Activated CD4-positive, alpha-beta T cell treated with anti-CD3 and anti-CD28 coated beads, Interleukin-2, amount 50 U/mL, for 1 hour (primary cell): ENCODE measurements at places on chromosomes 3 and 15.

- no peak for DNase-seq
Measured at GRCh38 chr3:134922101-134922500, 127.0 kb downstream of the EPHB1 start.

DNA sequence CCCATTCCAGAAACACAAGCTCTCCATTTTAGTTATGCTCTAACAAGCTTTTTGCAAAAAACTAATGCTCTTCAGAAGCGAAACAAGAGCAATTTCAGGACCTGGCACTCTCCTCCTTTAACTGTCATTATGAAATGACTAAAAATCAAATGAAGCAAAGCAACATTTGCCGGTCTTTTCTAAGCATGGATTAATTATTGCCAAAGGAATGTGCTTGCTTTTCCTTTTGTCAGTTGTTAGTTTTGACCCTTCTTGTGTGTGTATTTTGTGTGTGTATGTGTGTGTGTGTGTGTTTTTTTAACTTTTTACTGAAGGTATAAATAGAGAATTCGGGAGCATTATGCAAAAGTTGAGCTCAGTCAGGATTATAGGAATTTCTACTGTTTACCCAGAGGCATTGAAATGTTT lies 509.1 kb downstream of the TUSC7 start:
- DNase-seq: no peak

DNA sequence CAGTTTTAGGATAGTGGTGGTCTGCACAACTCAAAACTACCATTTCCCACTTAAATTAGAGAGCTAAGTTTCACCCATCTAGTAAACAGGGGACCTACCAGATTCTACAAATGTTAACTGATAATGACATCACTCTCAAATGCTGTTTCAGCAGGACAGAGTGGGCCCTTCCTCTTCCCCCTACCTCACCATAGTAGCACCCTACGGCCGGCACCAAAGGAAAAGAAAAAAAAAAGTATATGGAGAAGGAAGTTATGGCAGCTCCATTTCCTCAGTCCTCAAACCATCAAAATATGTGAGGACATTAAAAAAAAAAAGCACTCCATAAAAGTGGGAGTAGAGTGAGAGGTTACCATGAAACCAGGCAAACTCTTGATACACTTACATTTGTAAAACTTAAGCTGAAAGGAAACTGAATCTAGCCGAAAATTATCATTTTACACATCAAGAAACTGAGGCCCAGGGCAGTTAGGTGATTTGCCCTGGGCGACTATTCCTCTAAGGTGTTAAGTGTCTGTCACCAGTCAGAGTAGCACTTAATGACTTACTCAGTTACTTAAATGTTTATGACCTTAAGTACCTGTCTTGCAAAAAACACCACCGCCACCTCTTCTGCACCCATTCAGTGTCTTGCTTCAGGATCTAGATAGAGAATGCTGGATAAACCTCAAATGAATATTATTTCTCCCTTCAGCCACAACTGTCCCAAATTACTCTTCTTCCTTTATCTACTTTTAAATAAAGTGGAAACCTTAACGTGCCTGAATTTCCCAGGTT lies 2.7 kb downstream of the MSL2 start:
- no peak for DNase-seq

DNA sequence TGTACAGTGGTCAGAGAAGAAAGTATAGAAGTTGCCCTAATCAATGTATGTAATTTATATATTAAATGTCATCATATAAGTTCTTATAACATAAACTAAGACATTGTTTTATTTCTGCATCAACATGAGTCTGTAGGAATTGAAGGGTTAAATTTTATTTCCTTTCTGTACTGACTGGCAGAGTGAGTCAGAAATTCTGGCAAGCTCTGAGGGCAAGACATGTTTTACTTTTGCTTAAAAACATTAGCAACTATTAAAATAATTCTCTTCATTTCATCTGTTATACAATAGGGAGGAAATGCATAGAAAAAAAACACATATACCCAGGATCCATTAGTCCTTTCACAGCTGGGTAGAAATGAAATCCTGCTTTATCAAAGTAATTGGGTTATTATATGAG lies 171.4 kb upstream of the ALCAM start:
- DNase-seq: no peak

DNA sequence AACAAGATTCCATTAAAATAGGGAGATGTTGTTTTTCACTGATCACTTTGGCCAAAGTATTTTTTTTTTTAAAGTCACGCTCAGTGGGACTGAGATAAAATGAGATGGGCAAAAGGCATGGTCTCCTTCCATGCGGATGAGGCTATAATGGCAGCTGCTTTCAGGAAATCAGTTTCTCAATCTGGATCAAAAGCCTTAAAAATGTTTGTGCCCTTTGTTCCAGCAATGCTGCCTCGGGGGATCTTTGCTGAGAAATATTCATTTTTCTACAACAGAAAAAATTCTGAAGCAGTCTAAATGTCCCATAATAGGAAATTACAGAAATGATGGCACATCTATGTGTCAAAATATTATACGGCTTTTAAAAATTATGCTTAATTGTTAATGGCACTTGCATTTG lies 97.2 kb downstream of the SMAD6 start:
- DNase-seq: no peak

- DNase-seq: no peak
Measured at GRCh38 chr3:62183087-62183486, 190.3 kb downstream of the FEZF2 start.

GRCh38 chr15:64681424-64682024 lies 93.9 kb downstream of the RBPMS2 start:
- DNase-seq: no peak

GRCh38 chr3:69871251-69871650 lies 128.3 kb upstream of the SAMMSON start:
- no peak for DNase-seq

DNA sequence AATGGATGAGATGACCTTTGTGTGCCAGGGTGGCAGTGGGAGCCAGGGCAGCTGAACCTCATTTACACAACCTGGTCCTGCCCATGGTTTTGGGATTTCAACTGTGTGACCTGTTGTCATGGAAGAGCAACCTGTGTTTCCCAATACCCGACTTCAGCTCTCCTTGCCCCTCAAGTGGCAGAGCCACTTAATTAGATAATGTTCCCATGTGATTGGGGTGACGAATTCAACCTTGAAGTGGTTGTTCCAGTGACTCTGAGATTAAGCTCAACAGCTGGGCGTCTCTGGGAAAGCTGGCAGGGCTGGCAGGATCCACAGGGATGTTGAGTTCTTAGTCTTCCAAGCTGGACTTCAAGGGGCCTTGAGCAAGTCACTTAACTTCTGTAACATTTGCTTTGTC lies 71.0 kb downstream of the THSD4 start:
- DNase-seq: no peak

GRCh38 chr3:155667988-155668387 lies 76.9 kb downstream of the PLCH1 start:
- no peak for DNase-seq

DNA sequence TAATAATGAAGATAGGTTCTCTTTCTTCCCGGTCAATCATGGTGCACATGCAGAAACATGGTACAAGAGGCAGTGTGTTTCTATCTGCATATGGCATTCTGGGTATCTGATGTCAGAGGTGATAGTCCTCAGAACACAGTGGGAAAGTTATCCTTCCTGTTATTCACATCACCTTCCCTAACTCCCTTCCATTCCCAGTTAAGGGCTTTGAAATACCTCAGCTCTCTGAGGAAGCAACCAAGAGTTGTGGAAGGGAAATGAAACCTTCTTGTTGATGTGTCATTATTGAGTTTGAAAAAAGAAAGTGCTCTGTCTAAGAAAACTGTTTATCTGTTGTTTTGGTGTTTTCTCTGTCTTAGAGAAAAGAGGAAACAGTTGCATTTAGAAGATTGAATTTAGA lies 21.9 kb upstream of the P2RY13 start:
- no peak for DNase-seq

DNA sequence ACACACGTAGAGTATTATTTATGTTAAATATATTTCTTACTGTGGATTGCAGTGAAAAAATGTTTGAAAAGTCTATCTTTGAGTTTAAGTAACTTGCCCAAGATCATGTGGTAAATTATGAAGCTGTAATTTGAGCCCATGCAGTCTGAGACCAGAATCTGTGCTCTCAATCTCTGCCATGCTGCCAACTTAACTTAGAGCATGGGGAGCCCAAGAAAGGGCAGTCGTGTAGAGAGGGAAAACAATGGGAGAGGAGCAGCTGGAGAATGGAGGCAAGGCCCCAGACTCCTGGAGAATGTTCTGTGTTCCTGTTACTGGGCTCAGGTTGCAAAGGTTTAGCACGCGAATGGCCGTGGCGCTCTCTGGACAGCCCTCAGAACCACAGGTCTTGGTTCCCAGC lies 311.6 kb upstream of the RASGRP1 start:
- DNase-seq: no peak

- no peak for DNase-seq
Measured at GRCh38 chr3:102091358-102091757, 242.0 kb downstream of the NFKBIZ start.

DNA sequence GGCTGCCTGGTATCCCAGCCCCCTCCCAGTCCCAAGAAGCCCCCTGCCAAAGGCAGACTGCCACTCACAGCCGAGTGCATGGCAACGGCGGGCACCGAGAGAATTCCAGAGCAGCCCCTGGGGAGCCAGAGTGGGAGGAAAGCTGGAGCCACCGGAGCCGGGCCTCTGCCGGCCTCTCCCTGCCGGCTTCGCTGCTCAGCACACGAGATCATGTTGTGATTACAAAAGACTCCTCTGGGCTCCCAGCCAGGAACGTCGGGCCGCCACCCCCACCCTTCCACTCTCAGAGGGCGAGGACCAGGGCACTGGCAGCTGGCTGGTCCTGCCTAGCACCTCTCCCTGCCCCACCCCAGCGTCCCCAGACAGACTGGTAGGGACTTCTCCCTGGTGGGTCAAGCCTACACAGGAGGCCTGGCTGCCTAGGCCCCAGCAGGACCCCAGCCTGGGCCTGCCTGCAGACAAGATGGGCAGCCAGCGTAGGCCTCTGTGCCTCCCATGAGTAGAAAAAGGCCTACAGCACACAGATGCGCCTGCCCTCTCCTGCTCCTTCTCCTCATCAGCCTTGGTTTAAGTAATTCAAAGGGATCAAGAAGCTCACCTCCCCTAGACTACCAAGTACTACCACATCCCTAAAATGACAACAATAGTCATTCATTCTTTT lies at the start of gene CCDC9B:
Gene CCDC9B, minus strand, starts transcription at position 200 of the 661 bp plus-strand sequence. Its CDS starts 120 bp downstream, at position 80.
- no peak for DNase-seq

DNA sequence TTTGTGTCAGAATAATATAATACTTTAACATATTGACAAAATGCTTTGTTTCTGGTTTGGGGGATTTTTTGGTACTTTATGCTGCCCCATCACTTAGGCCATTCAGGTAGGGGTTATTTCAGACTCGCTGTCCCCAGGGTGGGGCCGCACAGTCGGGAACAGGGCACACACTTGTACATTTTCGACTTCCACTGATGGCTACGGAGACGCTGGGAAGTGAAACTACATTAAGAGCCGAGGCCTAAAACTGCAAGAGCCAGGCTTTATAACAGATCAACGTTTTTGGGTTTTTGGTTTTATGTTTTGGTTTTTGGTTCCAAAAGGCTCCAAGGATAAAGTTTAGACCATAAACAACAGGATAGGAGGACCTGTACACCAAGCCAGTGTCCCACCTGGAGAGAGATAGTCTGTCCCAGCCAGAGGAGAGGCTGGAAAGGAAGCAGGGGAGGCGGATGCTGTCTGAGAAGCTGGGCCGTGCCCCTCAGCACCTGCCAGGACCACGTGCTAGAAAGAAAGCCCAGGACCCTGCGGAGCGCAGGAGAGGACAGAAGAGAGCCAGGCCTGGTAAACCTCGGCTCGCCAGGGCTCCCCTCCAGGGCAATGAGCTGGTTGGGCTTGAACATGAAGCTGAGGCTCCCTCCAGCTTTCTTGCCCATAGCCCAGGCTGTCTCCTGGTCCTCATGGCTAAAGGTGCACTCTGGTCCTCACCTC lies 111.7 kb downstream of the CHSY1 start:
- no peak for DNase-seq

DNA sequence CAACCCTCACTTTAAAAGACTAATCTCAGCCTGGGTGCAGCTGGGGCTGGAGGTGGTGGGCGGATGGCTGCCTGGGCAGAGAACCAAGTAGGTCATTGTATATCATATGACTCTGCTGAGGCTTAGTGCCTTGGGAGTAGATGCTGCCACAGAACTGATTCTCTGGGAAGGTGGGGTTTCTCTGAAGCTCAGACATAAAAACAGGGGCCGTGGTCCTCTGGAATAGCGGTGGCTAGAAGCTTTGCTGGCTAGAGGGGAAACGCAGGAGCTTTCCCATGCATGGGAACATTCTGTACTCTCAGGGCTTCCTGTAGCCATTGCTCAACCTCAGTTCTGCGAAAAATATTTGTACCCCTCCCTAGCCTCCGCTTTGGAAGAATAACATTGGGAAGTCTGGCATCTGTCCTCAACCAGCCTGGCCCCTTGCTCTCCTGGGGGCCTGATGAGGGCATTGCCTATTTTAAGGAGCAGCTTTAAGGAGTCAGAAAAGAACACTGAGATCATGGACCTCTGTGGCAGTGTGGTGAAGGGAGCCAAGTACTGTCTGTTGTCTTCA lies 14.7 kb downstream of the TIMP4 start:
- no peak for DNase-seq

GRCh38 chr3:73568371-73568862 lies 56.3 kb downstream of the PDZRN3 start:
- no peak for DNase-seq

- no peak for DNase-seq
Measured at GRCh38 chr15:39459548-39459947, 121.3 kb upstream of the THBS1 start.

GRCh38 chr3:181823716-181824115 lies 112.0 kb downstream of the SOX2 start:
- no peak for DNase-seq

DNA sequence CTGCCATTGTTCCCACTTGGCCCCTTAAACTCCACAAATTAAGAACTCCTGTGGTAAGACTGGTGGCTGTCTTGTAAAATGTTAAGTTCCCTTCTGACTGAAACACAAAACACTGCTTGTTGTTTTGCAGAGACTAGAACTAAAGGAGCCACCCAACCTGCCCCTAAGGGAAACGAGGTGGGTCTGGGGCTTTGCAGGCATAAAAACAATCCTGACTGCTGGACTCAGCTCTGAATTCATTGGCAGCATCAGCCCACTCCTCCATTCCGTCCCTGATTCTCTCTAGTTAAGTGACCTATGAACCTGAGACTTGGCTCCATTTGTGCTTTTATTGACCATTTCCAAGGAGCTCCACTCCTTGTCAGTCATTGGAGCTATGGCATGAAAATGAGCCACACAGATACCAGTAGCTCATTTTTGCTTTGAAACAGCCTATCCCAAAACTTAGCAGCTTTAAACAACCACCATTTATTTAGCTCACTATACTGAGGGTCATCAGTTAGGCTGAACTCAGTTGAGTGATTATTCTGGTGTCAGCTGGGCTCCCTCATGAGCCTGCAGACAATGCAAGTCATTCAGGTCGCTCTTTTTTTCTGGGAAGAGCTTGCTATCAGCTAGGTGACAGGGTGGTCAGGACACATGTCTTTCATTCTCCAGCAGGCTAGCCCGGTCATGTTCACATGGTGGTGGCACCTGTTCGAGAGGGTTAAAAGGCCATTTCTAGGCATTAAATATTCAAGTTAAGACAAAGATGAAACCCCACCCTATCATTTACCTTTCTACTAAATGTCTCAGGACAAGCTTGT lies 175.1 kb upstream of the CTNNB1 start:
- DNase-seq: no peak
